Endothelial cell of umbilical vein (primary cell): ENCODE measurements at places on chromosomes 7 and 10. TPM values are rescaled to one million over a fixed set of nuclear protein-coding genes. Genes with fewer than 3 reads are reported as not detected.

DNA sequence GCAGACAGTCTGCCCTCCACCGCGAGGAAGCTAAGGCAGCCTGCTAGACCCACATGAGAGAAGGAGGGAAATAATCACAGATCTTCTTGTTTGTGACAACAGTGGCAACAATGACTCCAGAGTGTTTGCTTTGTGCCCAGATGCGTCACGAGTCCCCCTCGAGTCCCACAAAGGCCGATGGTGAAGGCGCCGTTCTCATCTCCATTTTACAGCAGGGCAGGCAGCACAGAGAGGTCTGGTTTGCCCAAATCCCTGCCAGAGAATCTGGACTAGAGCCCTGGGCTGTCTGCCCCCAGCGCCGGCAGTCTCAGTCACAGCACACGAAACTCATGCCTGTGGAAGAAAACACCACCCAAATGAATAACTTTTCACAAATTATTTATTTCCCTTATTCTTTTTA lies 38.1 kb downstream of the KIAA1549 start:
- no peaks in the 10 kb centered on the region for H3K4me1 ChIP-seq
- H3K27ac ChIP-seq, result no peak overlapping the region
- H3K4me3 ChIP-seq, result no peak overlapping the region
- H3K36me3 ChIP-seq, result no peaks in the 10 kb centered on the region

GRCh38 chr10:23512355-23513058 lies 73.6 kb downstream of the OTUD1 start:
- no peaks in the 10 kb centered on the region for H3K36me3 ChIP-seq
- H3K27ac ChIP-seq, result no peak overlapping the region
- no peaks in the 10 kb centered on the region for H3K4me1 ChIP-seq

- peaks cover 2% of the 10 kb centered on the region for H3K4me1 ChIP-seq
- no peak overlapping the region for H3K4me3 ChIP-seq
- no peak for DNase-seq
- H3K27ac ChIP-seq, result no peak overlapping the region
- H3K27me3 ChIP-seq, result no peaks in the 10 kb centered on the region
- H3K36me3 ChIP-seq, result no peaks in the 10 kb centered on the region
Observed at GRCh38 chr7:115962340-115962739, 68.2 kb downstream of the TFEC start.

DNA sequence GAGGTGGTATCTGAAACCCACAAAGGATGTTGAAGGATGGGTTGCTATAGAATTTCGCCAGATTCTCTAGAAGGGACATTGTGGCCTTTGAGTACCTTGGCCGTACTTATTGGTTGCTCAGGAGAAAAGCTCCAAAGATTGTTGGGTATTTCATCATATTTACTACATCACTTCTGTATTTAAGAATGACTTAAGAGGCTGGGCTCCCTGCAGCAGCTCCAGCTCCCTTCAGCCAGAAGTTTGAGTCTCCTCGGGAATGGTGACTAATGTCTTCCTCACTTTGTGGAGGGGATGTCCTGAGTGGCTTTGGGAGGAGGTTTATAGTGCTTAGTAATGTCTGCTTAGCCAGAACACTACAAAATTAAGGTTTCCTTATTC lies 18.1 kb downstream of the MINDY4 start:
- H3K27me3 ChIP-seq, result no peaks in the 10 kb centered on the region
- peak; percentile 69 for DNase-seq
- H3K4me1 ChIP-seq, result peaks cover 10% of the 10 kb centered on the region
- no peak overlapping the region for H3K27ac ChIP-seq

- no peaks in the 10 kb centered on the region for H3K36me3 ChIP-seq
- H3K27me3 ChIP-seq, result no peaks in the 10 kb centered on the region
- no peak overlapping the region for H3K27ac ChIP-seq
- DNase-seq, result no peak
- H3K4me1 ChIP-seq, result peaks cover 7% of the 10 kb centered on the region
- H3K4me3 ChIP-seq, result no peak overlapping the region
Observed at GRCh38 chr7:47759056-47759706, 177.3 kb upstream of the TNS3 start.

GRCh38 chr7:110043519-110043918 lies 1047.4 kb upstream of the LRRN3 start:
- H3K27ac ChIP-seq, result no peak overlapping the region
- no peak for DNase-seq
- H3K4me1 ChIP-seq, result no peaks in the 10 kb centered on the region
- H3K27me3 ChIP-seq, result no peaks in the 10 kb centered on the region
- H3K4me3 ChIP-seq, result no peak overlapping the region
- H3K36me3 ChIP-seq, result no peaks in the 10 kb centered on the region

DNA sequence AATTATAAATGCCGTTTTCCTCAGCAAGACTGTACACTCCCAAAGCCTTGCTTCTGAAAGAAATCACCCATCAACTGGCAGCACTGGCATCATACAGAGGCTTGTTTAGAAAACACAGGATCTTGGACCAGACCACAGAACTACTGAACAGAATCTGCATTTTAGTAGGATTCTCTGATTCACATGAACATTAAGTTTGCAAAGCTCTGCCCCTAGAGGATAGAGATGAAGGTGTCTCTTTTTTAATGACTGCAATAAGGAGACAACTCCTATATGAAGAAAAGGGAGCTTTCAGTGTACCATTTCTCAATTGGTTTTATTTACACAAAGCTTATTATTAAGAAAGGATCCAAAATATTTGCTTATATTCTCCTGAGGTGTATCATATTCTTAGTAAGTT lies 172.7 kb downstream of the AGMO start:
- no peak for DNase-seq
- H3K4me1 ChIP-seq, result no peaks in the 10 kb centered on the region
- H3K27me3 ChIP-seq, result no peaks in the 10 kb centered on the region
- no peak overlapping the region for H3K27ac ChIP-seq
- H3K4me3 ChIP-seq, result no peak overlapping the region

DNA sequence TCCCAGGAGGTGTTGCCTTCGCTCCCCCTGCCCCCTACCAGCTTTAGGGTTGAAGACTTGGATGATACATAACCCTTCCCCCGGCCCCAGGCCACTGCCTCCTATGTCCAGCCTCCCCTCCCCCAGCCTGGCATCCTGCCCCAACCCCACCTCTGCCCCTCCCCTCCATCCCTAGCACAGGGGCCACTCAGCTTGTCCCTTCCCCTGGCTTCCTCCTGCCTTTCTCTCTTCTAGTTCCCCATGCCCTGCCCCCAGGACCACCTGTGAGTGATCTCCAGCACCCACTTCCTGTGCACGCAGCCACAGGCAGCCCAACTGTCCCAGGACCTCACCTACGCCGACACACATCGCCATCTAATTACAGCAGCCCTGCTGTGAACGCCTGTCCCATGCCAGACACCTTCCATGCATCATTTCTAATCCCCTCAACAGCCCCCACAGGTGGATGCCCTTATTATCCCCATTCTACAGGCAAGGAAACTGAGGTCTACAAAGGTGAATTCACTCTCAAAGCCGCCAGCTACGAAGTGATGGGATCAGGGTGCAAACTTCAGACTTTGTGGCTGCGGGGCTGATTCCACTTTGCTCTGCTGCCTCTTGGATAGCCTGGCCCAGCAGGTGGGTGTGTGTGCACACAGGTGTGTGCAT lies 82.4 kb upstream of the CHST15 start:
- no peak overlapping the region for H3K4me3 ChIP-seq
- H3K4me1 ChIP-seq, result no peaks in the 10 kb centered on the region
- H3K36me3 ChIP-seq, result no peaks in the 10 kb centered on the region
- H3K27me3 ChIP-seq, result no peaks in the 10 kb centered on the region
- H3K27ac ChIP-seq, result no peak overlapping the region

DNA sequence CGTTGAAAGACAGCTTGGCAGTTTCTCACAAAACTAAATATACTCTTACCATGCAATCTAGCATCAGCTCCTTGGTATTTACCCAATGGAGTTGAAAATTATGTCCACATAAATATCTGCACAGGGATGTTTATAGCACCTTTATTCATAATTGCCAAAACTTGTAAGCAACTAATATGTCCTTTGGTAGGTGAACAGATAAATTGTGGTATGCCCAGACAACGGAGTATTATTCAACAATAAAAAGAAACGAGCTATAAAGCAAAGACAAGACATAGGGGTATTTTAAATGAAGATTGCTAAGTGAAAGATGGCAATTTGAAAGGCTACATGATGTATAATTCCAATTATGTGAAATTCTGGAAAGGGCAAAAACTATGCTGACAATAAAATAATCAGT lies 162.5 kb upstream of the PTN start:
- H3K27me3 ChIP-seq, result no peaks in the 10 kb centered on the region
- no peak overlapping the region for H3K4me3 ChIP-seq
- H3K27ac ChIP-seq, result no peak overlapping the region
- H3K36me3 ChIP-seq, result no peaks in the 10 kb centered on the region
- peaks cover 15% of the 10 kb centered on the region for H3K4me1 ChIP-seq
- no peak for DNase-seq

- H3K27ac ChIP-seq, result no peak overlapping the region
- no peaks in the 10 kb centered on the region for H3K36me3 ChIP-seq
- H3K27me3 ChIP-seq, result peaks cover 2% of the 10 kb centered on the region
- no peak overlapping the region for H3K4me3 ChIP-seq
Observed at GRCh38 chr10:11344550-11344949, 266.9 kb downstream of the USP6NL start.

- no peak for DNase-seq
- H3K4me3 ChIP-seq, result no peak overlapping the region
- no peaks in the 10 kb centered on the region for H3K27me3 ChIP-seq
- H3K36me3 ChIP-seq, result no peaks in the 10 kb centered on the region
Observed at GRCh38 chr10:107213861-107214260, 49.4 kb upstream of the SORCS1 start.

DNA sequence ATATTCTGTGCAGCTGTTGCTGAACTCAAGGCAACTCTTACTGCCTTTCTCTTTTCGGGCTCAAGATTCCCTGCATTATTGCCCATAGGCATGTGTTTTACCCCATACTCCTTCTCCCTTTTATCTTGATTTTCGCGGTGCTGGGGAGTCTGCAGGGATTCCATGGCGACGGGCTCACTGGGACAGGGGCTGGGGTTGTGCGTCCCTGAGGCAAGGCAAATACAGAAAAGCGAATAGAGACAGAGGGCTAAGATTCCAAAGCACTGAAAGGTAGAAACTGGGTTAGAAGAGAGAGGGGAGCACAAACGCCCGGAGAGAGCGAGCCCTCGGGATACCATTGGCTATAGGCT lies 519 bp upstream of the RPP38 start:
- H3K4me1 ChIP-seq, result peaks cover 12% of the 10 kb centered on the region
- DNase-seq, result no peak
- H3K27ac ChIP-seq, result no peak overlapping the region
- H3K27me3 ChIP-seq, result no peaks in the 10 kb centered on the region

DNA sequence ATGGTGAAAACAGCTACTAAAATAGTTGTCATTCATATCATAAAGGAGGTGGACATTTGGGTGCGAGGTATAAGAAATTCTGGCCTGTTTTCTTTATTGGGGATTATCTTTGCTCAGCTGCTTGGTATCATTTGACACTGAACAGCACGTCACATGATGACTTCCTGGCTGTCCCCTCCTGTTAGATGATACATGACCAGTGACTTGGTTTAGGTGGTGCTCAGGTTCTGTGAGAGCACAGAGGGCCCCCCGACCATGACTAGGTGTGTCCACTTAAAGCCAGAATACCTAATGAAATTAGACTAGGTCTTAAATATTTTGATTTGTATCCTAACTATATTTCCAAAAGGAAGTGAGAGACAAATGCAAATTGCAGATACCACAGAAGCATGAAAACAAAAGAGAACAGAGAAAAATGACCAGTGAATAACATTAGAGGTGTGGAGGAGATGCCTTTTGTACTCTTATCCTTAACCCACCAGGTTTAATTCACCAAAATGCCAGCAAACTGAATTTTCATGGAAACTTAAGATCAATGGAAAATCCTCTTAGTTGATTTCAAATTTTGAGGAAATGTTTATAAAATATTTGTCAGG lies 50.6 kb upstream of the GJD4 start:
- no peak overlapping the region for H3K27ac ChIP-seq
- no peaks in the 10 kb centered on the region for H3K27me3 ChIP-seq
- no peak overlapping the region for H3K4me3 ChIP-seq
- H3K36me3 ChIP-seq, result peaks cover 6% of the 10 kb centered on the region
- H3K4me1 ChIP-seq, result peaks cover 8% of the 10 kb centered on the region

DNA sequence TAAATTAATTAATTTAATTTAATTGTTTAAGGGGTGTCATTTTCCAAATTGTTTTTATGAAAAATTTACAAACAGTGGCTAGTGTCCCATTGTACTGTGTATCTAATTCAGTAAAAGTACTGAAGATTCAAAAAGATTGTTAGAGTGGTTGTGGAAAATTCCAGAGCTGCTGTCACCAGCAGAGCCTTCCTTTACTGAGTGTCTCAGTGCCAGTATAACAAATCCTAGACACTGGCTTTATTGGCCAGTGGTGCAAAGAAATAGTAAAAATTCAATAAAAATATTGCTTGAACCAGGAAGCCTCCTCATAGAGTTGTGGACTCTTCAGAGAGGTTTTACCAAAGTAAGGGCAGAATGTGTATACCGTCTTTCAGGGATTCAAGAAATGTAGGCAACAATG lies 23.1 kb upstream of the HERPUD2 start:
- H3K4me1 ChIP-seq, result no peaks in the 10 kb centered on the region
- H3K4me3 ChIP-seq, result no peak overlapping the region

DNA sequence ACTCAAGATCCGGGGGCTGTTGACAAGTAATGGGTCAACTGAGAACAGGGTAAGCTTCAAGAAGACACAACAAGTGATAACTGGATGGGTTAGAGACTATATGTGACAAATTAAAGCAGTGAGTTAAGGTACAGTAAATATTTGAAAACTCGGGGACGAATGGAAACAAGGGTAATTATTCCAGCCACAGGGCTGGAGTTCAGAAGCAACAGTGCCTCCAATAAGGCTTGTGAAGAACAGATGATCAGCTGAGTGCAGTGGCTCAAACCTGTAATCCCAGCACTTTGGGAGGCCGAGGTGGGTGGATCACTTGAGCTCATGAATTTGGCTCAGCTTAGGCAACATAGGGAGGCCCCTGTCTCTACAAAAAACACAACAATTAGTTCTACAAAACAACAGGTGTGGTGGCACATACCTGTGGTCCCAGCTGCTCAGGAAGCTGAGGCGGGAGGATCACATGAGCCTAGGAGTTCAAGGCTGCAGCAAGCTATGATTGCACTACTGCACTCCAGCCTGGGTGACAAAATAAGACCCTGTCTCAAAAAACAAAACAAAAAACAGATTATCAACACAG lies 20.5 kb upstream of the DLD start:
- H3K27ac ChIP-seq, result no peak overlapping the region
- no peak overlapping the region for H3K4me3 ChIP-seq
- DNase-seq, result no peak

- peak; percentile 18 for DNase-seq
- no peaks in the 10 kb centered on the region for H3K27me3 ChIP-seq
- H3K27ac ChIP-seq, result no peak overlapping the region
- H3K4me1 ChIP-seq, result no peaks in the 10 kb centered on the region
- no peak overlapping the region for H3K4me3 ChIP-seq
- no peaks in the 10 kb centered on the region for H3K36me3 ChIP-seq
Observed at GRCh38 chr7:14936554-14936953, 34.0 kb upstream of the DGKB start.

Gene H2AZ2
- 226 and 232 TPM in 2 replicates for total RNA-seq

Gene TFR2
- total RNA-seq, result 0.60 and 0.95 TPM in 2 replicates

Gene SFTPD
- total RNA-seq, result not detected in 2 replicates

Gene FIS1
- 132 and 187 TPM in 2 replicates for total RNA-seq

Gene TMEM236
- total RNA-seq, result 0.24 TPM in 1 of 2 replicates, not detected in the other

Gene AFAP1L2
- 1.6 and 4.1 TPM in 2 replicates for total RNA-seq

Gene PNLIPRP3
- not detected in 2 replicates for total RNA-seq

Gene HOXA6
- total RNA-seq, result 17.9 and 20.7 TPM in 2 replicates
